CD4-positive, alpha-beta memory T cell (primary cell): ENCODE measurements at places on chromosomes 3 and 15.

GRCh38 chr3:73141525-73141924 lies 80.1 kb downstream of the EBLN2 start:
- DNase-seq = no peak

GRCh38 chr15:31197497-31198414 lies 96.2 kb upstream of the TRPM1 start:
- DNase-seq = peak; percentile 43

DNA sequence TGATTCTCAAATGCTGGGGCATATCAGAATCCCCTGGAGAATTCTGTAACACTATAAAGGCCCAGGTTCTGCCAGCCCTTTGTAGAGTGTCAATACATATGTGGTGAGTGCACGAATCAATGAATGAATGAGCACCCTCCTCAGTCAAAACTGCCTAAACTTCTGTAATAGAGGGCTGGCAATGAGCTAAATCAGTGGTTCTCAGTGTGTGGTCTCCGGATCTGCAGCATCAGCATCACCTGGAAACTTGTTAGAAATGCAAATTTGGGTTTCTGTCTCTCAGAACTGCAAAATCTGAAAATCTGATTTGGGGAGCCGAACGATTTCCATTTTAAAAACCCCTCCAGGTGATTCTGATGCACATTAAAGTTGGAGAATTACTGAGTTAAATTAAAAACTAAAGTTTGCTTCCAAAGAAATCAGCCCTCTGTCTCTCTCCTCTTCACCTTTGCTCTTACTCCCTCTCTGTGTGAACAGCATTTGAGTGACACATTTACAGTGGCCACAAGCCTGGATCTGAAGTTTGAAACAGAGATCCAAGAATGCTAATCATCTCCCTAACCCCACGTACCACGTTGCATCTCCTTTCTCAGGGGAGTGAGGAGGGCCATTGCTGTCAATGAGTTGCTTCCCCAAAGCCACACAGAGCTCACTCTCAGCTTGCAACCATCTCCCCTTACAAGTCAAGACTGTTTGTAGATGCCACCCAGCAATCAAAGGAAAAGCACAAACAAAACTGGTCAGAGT lies 109.5 kb downstream of the STAC start:
- no peak for DNase-seq

GRCh38 chr3:129060276-129061022 lies at the start of gene GP9:
Gene GP9 (plus strand): TSS chr3:129060779. CDS start chr3:129061740, 961 bp downstream.
- no peak for DNase-seq

GRCh38 chr3:151859905-151860304 lies 13.5 kb upstream of the SUCNR1 start:
- DNase-seq = no peak

DNA sequence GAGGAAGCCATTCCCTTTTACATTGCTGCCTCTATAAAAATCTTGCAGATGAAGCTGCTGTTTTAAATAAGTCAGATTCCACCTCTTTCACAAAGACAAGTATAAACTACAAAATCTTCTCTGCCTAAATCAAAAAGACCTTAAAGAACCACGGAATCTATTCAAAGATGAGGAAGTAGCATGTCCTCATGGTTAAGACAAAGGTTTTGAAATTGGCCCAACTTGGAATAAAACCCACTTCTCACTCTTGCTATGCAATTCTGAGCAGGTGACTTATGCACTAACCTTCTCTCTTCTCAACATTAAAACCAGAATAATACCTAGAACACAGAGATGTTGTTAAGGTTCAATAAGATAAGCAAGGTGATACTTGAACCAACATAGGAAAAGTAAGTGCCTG lies 97.6 kb downstream of the FOXP1 start:
- no peak for DNase-seq

DNA sequence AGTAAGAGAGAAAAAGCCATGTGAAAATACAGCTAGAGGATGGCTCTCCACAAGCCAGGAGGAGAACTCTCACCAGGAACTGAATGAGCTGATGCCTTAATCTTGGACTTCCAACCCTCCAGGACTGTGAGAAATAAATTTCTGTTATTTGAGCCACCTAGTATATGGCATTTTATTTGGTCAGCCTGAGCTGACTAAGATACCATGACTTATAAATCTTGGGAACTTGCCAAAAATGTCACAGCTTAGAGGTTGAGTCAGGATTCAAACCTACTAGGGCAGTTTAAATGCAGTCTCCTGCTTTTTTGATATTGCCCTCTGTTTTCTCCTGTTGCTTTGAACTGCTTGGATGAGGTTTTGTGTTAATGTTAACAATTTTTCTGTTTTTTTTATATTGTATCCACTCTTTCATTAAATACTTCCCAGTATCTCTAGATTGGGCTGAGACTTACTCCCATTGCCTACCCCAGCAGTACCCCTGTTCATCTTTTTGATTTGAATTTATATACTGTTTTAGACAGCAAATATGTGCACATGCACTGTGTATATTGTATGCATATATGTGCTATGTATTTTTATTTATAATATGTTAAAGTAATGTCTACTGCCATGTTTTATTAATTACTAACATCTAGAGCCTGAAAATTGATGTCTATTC lies 1223.2 kb downstream of the OTOL1 start:
- no peak for DNase-seq

GRCh38 chr15:42679285-42680141 lies 57.4 kb downstream of the CDAN1 start:
- DNase-seq = no peak

- DNase-seq = no peak
Measured at GRCh38 chr15:83716605-83717004, 62.7 kb downstream of the ADAMTSL3 start.

DNA sequence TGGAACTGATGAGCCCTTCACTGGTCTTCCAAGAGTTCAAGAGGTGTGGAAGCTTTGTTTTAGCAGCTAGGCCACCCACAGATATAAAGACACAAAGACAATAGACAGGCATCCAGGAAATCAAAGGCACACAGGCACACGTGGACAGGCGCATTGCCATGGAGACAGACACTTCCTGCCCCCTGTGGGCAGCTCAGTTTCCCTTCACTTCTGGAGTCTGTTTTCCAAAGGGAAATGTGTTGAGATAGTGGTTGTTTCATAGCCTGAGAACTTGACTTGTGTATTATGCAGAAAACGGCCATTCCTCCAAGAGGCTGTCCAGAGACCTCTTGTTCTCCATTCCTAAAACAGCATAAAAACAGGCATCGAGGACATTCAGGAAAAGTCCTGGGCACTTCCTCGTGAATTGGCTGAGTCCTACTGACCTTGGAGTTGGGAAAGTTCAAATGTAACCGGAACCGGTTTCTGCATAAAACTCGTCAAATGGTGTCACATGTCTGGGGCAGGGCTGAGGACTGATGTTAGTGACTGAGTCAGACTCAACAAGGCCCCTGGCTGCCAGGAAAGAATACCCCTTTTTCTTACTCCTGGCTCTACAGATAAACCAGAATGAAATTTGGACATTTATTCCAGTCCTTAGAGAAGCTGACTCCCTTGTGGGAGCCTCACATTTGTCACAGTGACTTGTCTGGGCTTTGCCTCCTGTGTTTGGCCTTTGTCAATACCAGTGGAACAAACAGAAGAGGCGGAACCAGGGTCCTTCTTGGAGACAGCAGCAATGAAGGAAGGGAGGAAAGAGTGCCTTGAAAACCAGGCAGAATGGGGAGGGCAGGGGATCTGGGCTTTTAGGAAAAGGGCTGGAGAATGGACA lies 1.3 kb downstream of the ALPK3 start:
- peak; percentile 19 for DNase-seq

DNA sequence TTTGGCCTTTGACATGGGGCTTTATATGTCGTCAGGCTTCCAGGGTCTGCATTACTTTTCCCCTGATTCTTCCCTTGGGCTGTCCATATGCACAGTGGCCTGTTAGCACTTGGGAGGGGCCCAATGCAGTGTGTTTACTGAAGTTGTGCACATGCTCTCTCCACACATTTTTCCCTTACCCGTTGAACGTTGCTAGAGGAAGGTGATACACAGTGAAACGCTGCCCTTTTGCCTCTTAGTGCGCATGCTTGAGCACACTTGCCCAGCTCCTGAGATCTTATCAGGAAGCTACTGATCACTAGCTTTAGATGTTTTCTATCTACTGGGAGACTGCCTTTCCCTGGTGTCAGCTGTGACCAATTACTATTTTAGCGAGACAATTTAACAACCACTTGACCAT lies 1198.0 kb downstream of the ROBO1 start:
- no peak for DNase-seq

- no peak for DNase-seq
Measured at GRCh38 chr15:71736286-71736947, 73.9 kb upstream of the NR2E3 start.

DNA sequence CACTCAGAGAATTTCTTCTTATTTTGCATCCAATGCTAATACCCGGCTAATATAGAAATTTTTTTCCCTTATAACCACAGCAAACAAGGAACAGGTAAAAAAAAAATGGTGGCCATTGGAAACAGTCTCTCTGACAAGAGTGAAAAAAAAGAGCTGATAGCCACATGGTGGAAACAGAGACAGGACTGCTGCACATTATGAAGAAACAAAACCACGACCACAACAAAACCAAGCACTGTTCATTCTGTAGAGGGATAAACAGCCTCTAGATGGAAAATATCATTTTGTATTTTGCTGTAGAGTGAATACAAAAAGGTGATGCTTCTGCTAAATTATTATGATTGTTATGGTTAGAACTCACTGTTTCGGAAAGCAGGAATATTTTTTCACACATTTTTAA lies 686.2 kb downstream of the NLGN1 start:
- DNase-seq = no peak

DNA sequence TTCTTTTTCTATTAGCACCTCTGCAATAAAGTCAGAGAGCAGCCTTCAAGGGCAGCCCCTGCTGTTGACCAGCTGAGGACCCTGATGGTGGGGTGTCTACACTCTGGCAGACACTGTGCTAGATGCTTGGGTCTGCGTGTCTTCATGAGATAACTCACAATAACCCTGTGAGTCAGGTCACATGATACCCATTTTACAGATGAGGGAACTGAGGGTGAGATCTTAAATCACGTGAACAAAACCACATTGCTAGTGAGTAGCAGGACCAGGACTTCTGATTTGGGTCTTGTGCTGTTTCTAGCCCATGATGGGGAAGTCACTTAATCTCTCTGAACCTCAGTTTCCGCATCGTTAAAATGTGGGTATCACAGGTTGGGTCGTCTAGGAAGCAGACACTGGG lies 118.5 kb upstream of the LIPC start:
- DNase-seq = no peak

DNA sequence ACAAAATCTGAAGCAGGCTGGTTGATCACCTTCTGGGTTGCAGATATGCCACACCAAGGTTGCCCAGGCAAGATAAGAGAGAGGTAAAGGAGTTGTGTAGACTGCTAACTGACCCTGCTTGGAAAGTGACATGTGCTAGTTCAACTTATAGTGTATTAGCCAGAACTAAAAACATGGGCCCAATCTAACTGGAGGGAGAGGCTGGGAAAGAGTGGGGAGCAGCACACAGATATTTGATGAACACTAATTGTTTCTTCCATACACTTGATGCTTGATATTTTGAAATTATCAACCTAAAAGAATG lies 55.1 kb upstream of the ADGRG7 start:
- no peak for DNase-seq

GRCh38 chr3:194167480-194168282 lies 31.7 kb downstream of the HES1 start:
- DNase-seq = no peak
